ENCODE measurements at places on chromosomes 13 and 19. TPM values are rescaled to one million over a fixed set of nuclear protein-coding genes. Genes with fewer than 3 reads are reported as not detected.

The IL11 gene
- total RNA-seq = 23.0 TPM

The SOX1 gene
- not detected for total RNA-seq

The GNG8 gene
- total RNA-seq = not detected

The KIR2DL4 gene
- not detected for total RNA-seq

The IFI30 gene
- total RNA-seq = 112 TPM

The KIR3DL2 gene
- total RNA-seq = not detected

The PTPRH gene
- total RNA-seq = 0.79 TPM

The GZMM gene
- total RNA-seq = 0.84 TPM

The VMAC gene
- total RNA-seq = 4.4 TPM

Data from M059J (cell line).